Left lung (tissue), 14 donors: ENCODE measurements at places on chromosomes 7 and 10.

- no peak for DNase-seq
These were observed 61.4 kb upstream of the PPP1R3C start for GRCh38 chr10:91694170-91694794.

DNA sequence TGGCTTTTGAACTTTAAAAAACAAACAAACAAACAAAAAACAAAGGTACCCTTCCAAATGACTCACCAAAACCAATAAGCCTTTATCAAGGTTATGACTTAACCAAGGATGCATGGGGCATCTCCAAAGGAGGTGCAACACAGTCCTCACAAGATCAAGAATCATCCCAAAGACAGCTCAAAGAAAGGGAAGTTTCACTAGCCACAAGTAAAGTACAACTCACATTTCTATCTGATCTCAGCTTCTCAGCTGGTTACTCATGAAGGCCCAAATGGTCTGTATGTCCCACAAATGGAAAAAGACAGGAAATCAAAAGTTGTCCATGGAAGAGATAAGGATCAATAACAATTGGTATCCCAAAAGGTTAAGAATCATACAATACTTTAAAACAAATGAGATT, 6.0 kb upstream of the MKLN1 start:
- DNase-seq = no peak

- DNase-seq = no peak
These were observed 527 bp upstream of the SORCS3 start for GRCh38 chr10:104640339-104641186.

- DNase-seq = no peak
These were observed 126.5 kb downstream of the CUBN start for GRCh38 chr10:17003151-17003550.

DNA sequence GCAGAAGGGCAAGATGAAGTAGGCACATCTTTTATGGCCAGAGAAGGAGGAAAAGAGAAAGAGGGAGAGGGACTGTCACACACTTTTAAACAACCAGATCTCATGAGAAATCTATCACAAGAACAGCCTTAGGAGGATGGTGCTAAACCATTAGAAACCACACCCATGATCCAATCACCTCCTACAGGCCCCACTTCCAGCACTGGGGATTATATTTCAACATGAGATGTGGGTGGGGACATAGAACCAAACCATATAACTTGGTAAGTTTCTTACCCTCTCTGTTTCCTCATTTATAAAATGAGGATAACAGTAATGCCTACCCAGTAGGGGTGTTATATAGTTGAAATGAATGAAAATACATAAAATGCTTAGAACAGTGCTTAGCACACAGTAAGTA, 66.0 kb downstream of the CHCHD3 start:
- no peak for DNase-seq

DNA sequence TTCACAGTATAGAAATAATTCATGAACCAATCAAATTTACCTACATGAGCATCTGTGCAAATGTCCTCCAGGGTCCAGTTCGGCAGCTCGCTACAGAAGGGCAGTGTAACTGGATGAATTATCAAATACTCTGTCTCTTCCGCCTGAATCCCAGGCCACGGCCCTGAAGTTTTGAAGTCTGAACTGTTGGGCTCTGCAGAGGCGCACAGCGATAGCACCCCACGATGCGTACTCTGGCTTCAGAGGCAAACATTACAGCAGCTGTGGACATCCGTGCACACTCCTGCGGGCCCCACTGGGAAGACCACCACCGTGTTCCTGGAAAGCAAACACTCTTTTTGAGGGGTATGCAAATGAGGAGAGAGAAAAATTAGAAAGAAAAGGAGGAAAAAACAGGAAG, 259.8 kb upstream of the TCERG1L start:
- DNase-seq = no peak

- no peak for DNase-seq
These were observed 1.3 kb downstream of the BHLHA15 start for GRCh38 chr7:98212532-98213041.

GRCh38 chr7:154338701-154339506, 286.7 kb downstream of the DPP6 start:
- DNase-seq = no peak

DNA sequence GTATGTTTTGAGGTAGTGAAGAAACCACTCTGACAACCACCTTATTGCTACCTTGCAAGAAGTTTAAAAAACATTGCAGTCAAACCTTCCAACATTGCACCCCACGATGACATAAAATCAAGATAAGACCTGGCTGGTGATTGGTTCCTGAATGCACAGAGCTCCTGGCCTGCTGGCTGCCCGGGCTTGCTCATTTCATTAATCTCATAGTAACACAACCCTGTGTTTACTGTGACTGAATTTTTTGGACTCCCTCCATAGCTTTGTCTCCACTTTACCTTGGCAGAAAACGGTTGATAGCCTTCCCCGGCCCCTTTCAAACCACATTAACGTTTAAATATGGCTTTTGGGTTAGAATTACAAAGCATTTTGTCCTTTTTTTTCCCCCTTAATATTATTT, 27.5 kb downstream of the VWA2 start:
- no peak for DNase-seq

GRCh38 chr7:137953665-137954470, 48.0 kb downstream of the CREB3L2 start:
- DNase-seq = peak; percentile 75

- DNase-seq = no peak
These were observed 18.5 kb downstream of the CSGALNACT2 start for GRCh38 chr10:43156590-43157341.

DNA sequence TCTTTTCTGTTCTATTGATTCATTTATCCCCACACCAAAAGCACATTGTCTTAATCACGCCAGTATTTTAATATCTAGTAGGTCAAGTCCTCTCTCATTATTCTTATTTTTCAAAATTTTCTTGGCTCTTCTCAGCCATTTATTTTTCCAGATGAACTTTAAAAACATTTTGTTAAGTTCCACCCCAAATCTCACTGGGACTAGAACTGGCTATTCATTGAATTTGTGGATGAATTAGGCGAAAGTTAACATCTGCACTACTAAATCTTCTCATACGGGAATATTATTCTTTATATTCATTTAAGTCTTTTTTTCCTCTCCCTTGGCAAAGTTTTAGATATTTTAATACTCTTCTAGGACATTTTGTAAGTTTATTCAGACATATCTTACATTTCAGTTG, 295.2 kb upstream of the MGMT start:
- no peak for DNase-seq

- no peak for DNase-seq
These were observed 137.4 kb downstream of the GLI3 start for GRCh38 chr7:42099470-42100155.

GRCh38 chr10:81876253-81877077, 1.5 kb downstream of the NRG3 start:
- no peak for DNase-seq
